ENCODE measurements at places on chromosomes 13 and 19. TPM values are rescaled to one million over a fixed set of nuclear protein-coding genes. Genes with fewer than 3 reads are reported as not detected.

- peak; percentile 59 for DNase-seq
- peak overlapping the region; percentile 92 for H3K27ac ChIP-seq
- H3K27me3 ChIP-seq, result no peaks in the 10 kb centered on the region
Measured at GRCh38 chr19:10193790-10194499, 808 bp downstream of the DNMT1 start.

DNA sequence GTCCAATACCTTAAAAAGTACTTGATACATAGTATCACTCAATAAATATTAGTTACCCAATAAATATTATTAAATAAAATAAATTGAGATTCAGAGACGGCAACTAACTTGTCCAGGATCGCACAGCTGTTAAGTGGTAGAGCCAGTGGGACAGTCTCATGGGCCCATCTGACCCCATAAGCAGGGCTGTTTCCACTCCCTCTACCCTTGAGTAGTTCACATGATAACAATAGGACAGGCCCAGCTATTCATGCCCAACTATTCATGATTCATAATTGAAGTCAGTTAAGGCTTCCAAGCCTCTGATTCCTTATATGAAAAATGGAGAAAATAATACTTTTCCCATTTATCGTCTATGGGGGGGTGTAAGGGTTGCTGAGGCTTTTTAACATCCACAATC lies 78.2 kb downstream of the C13orf42 start:
- no peak for DNase-seq
- H3K36me3 ChIP-seq, result no peaks in the 10 kb centered on the region
- H3K4me1 ChIP-seq, result no peaks in the 10 kb centered on the region
- H3K27ac ChIP-seq, result no peak overlapping the region
- H3K27me3 ChIP-seq, result no peaks in the 10 kb centered on the region

The FXYD3 gene
- total RNA-seq, result not detected

The FGF21 gene
- not detected for total RNA-seq

DNA sequence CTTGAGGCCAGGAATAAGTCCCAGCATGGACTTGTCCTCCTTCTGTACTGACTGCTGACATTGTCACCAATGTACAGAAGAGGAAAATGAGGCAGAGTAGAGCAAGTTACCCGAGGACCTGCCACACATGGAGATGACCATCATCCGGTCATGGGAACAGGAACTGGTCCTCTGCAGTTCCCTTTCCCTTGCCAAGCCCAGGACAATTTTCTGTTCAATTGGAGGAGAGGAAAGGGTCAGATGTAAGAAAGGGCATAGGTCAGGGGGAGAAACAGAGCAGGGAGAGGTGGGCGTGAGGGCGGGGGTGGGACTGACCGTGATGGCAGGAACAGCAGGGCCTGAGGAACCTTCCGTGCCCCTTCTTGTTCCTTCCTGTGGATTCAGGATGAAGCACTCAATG lies 18.6 kb downstream of the PHLDB3 start:
- H3K27ac ChIP-seq, result no peak overlapping the region
- no peak for DNase-seq

DNA sequence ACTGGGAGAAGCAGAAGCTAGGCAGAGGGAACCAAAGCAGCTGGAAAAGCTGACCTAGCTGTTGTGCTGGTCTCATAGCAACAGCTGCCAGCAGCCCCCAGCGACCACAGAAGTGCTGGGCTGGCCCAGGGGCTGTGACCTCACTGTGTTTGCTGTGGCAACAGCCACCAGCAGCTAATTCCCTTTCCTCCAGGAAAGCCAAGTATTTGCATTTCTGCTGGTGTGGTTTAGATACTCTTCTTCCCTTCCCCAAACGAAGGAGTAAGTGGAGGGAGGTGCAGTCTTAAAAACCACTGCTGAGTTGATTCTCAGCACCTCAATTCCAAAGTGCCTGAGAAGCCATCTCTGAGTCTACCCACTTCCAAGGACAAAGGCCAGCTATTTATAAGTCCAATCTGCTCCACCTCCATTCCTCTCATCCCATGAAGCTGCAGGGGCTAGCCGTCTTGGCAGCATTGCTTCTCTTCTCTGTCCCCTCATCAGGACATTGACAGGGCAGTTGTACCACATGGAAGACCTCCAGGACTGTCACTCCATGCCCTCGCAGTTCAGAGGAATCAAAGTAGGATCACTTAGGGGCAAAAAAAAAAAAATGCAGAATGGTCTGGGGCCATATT lies 11.5 kb upstream of the CCDC97 start:
- H3K27me3 ChIP-seq, result no peaks in the 10 kb centered on the region
- H3K27ac ChIP-seq, result peak overlapping the region; percentile 89
- H3K36me3 ChIP-seq, result peaks cover 87% of the 10 kb centered on the region
- H3K4me1 ChIP-seq, result peaks cover 43% of the 10 kb centered on the region

GRCh38 chr13:44437356-44438233 lies 64.0 kb downstream of the SERP2 start:
- H3K36me3 ChIP-seq, result no peaks in the 10 kb centered on the region
- no peaks in the 10 kb centered on the region for H3K27me3 ChIP-seq
- no peak for DNase-seq

DNA sequence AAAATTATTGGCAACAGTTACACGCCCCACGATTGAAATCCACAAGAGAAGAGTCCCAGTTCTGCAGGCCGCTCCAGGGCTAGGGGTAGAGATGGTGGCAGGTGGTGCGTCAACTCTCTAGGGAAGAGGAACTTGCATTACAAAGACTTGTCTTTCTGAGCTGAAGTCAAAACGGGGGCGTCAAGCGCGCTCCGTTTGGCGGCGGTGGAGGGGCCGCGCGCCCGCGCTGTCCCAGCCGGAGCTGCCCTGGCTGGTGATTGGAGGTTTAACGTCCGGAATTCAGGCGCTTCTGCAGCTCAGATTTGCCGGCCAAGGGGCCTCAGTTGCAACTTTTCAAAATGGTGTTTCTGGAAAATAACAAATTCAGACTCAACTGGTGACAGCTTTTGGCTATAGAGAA lies 38.9 kb downstream of the SOX1 start:
- no peak for DNase-seq
- H3K36me3 ChIP-seq, result no peaks in the 10 kb centered on the region
- no peak overlapping the region for H3K4me3 ChIP-seq
- H3K27ac ChIP-seq, result no peak overlapping the region
- H3K27me3 ChIP-seq, result peaks cover 95% of the 10 kb centered on the region

The PLIN4 gene
- total RNA-seq, result 147 TPM

DNA sequence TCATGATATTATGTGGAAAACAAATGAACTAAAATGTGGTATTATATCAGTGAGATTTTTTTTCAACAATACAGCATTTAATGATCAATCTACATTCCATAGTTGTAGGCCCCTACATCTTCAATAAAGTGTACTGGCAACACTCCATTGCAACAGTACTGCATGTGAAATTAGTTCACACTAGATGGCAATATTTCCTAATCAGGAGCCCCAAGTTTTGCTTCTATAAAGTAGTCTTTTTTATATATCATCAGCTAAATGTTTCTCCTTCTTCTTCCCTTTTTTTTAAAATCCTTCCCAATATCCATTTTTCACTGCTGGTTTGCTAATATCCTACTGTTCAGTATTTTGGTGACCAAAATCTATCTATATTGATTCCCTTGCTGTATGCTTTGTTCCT lies 528.3 kb upstream of the ATXN8OS start:
- H3K27ac ChIP-seq, result no peak overlapping the region
- no peak overlapping the region for H3K4me3 ChIP-seq
- no peak for DNase-seq
- no peaks in the 10 kb centered on the region for H3K27me3 ChIP-seq
- H3K36me3 ChIP-seq, result no peaks in the 10 kb centered on the region

- peaks cover 14% of the 10 kb centered on the region for H3K4me1 ChIP-seq
- no peaks in the 10 kb centered on the region for H3K27me3 ChIP-seq
- H3K4me3 ChIP-seq, result peak within 1 kb of the TSS; percentile 97
Measured at GRCh38 chr13:21176215-21176981, at the start of the genes MRPL57 and SKA3. Gene MRPL57, plus strand, starts transcription at chr13:21176658. Its CDS starts 259 bp downstream, at chr13:21176917. Gene SKA3, minus strand, starts transcription at chr13:21176552. Its CDS starts 75 bp downstream, at chr13:21176477.

DNA sequence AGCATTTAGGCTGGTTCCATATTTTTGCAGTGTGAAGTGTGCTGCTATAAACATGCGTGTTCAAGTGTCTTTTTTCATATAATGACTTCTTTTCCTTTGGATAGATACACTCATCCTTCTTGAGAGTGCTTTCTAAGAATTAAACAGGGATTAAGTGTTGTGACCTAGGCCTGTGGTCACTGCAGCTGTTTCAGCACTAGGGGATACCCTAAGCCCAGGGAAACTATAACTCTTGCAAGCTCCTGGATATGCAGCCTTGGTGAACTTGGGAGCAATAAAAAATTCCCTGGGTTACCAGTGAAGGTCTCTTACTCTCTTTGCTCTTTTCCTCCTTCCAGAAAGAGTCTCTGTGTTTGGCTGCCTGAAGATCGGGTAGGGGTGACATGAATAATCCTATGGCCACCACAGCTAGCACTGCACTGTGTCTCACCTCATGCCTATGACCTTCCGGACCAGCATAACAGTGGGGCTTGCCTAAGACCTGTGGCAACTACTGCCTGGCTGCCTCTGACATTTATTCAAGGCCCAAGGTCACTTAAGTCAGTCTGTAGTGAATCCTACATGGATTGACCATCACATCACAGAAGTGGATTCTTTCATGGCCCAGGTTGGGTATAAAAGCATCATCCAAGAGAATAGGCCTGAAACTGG lies 799.7 kb downstream of the DACH1 start:
- H3K27me3 ChIP-seq, result no peaks in the 10 kb centered on the region
- no peak overlapping the region for H3K27ac ChIP-seq
- H3K36me3 ChIP-seq, result no peaks in the 10 kb centered on the region
- H3K4me3 ChIP-seq, result no peak overlapping the region
- no peak for DNase-seq
- no peaks in the 10 kb centered on the region for H3K4me1 ChIP-seq

The NLRP4 gene
- total RNA-seq, result not detected

DNA sequence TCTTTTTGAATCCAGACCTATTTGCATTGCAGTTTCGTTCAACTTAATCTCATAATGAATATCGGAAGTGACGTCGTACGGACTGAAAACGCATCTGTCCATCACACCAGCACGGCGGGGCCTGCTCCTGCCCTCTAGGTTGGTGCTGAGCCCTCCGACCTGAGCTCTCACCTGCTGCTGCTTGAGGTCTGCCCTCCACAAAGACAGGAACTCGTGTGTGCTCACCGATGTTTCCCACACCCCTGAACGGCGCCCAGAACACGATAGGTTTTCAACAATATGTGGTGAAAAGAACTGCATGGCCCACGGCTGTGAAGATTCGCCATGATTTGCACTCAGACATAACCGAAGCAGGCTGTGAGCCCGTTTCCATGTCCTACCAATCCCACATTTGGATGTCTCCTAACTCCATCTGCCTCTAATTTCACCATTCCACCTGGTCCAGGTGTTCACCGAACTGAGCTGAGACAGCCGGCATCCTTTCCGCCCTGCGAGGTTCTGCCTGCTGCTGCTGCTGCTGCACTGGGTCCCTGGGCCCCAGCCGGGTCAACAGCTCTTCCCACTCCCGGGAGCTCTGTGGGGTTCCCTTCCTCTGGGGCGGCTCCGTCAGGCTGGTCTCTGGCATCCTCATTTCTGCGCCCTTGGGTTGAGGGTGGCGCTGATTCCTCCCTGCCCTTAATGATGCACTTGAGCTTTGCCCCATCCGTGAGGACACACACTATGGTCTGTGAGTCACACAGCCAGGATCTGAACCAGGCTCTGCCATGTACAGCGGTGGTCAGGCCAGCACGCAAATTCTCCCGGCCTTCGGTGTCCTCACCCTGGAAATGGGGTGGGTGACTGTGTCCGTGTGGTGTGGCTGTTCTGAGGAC lies 20.9 kb downstream of the GRTP1 start:
- H3K4me3 ChIP-seq, result no peak overlapping the region
- H3K36me3 ChIP-seq, result no peaks in the 10 kb centered on the region
- no peak overlapping the region for H3K27ac ChIP-seq
- no peak for DNase-seq
- no peaks in the 10 kb centered on the region for H3K27me3 ChIP-seq
- H3K4me1 ChIP-seq, result no peaks in the 10 kb centered on the region

The TEX29 gene
- total RNA-seq, result not detected

The ZIC5 gene
- not detected for total RNA-seq

DNA sequence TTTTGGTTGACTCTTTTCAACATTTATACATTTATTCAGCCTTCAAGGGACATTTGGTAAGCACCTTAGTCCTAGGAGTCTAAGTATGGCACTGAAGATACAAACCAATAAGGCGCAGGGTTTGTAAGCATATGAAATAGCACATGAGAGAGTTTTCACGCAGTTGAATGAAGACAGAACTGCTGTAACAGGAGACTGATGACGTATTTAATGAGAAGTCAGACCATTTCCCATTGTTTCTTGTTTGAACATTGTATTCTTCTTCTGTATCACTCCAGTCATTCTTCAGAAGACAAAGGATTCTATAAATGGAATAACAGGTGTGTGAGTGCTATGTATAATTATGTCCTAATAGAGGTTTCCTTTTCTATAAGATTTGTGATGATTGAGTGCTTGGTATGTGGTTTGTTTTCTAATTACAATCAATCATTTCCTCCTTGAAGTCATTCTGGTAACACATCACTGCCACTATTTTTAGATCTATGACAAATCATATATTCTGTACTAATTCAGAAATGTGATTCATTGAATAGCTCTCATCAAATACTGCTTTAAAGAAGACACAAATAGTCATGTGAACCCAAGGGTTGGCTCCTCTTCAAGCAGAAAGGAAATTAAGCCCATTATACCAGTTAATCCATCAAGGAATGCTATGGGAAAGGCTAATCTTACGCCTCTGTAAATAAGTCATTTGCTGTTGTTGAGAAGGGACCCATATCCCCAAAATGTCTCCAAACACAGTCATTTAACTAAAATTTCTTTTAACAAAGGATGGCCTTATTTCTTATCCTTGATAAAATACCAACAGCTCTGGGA lies 222.8 kb upstream of the NBEA start:
- no peaks in the 10 kb centered on the region for H3K27me3 ChIP-seq
- H3K4me1 ChIP-seq, result no peaks in the 10 kb centered on the region

All from heart left ventricle (tissue), 16 donors.